Suppressor macrophage (primary cell): ENCODE measurements at places on chromosomes 13 and 19.

DNA sequence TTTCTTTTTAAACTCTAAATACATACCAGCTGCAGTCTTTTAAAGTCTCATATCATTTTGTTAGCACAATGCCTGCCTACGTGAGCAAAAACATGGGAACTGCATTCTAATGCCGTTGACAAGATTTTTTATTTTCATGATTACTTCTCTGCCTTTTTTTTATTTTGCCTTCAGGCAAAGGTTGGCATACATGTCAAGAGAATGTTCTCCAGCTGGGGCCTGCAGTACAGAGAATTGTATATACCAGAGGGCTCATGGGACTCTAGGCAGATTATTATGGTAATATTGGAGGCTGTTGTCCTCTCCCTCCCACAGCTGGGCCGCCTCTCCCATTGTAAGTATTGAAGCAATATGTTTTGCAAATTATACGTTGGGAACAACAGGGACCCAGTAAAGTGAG is 53.9 kb upstream of the OBI1 start:
- no peak for DNase-seq

- no peak for DNase-seq
Measured at GRCh38 chr13:41976476-41976875, 15.6 kb upstream of the VWA8 start.

DNA sequence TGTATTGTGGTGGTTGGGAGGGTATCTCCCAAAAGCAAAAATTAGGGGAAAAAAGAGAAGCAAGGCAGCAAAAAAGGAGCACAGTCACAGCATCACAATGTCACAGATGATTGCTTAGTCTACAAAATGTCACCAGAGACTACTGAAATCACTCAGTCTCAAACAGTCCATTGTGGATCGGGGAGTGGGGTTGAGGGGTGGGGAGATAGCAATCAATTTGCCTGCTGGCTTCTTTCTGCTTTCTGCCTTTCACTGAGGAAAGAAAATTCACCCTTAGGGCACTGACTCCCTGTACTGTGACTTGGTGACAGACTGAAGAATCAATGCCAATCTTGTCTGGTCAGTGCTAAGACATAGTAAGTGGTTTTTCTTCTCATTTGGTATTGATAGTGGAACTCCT is 2127.1 kb upstream of the PCDH20 start:
- DNase-seq, result no peak

DNA sequence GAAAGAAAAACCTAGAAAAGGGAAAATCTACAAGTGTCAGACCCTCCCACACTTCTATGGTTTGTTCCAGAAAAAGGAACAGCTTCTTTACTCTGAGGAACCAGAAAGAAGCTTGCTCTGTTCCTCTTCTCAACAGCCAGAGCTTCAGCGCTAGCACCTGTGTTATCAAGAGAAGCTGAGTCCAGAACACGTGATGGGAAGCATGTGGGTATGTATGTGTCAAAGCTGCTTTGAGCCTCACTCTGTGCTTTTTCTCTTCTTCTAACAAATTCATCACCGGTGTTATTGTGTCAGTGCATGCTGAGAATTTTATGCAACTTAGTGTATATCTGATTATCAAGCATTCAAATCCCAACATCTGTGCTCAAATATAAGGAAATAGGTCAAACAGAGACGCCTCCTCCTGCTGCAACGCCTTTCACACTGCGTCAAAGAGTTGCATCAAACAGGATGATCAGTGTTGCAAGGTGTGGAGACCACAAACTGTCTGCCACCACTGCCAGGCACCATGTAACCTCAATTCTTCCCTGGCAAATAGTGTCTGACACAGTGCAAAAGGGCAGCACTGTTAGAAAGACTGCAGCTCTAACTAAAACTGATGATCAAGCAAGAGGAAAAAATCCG is 83.9 kb downstream of the LRRC63 start:
- DNase-seq, result peak; percentile 80

- no peak for DNase-seq
Measured at GRCh38 chr19:3123088-3123721, 12.6 kb upstream of the GNA15 start.

DNA sequence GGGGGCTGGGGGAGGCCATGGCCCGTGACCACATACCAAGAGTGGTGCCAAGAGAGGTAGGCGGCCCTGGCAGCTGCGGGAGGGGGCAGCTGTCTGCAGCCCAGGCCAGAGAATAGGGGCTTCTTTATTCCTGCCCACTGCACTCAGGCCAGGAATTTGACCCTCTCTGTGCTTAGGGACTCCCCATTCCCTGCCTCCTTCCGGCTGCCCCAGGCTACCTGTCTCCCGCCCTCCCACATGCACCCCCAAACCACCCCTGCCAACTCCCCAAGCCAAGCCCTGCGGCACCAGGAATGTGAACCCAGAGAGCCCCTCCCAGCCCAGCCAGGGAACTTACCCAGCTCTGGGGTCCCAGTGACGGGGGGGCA is 687 bp downstream of the PLEKHA4 start:
- DNase-seq, result no peak

GRCh38 chr13:69020120-69020519 is 1087.5 kb upstream of the ATXN8OS start:
- no peak for DNase-seq
